ENCODE measurements at places on chromosomes 6 and 20.

- DNase-seq, result no peak
Observed at GRCh38 chr20:47782920-47783552, 2.2 kb downstream of the SULF2 start.

GRCh38 chr20:38645980-38646858 lies 44.6 kb downstream of the ARHGAP40 start:
- peak; percentile 76 for DNase-seq

DNA sequence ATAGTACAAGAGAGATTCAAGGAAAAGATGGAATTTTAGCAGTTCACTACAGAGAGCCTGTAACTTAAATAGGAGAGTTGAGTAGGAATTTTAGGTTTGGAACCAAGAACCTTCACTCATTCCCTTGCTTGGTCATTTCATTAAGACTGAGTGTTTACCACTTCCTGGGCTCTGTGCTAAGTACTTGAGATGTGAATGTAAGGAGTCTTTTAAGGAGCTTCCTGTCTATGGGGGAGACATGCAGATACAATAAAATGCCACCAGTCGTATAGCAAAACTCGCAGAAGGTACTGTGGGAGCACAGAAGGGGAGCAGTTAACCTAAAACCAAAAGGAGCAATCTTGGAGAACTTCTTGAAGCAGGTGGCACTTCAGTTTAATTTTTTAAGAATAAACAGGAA lies 204.2 kb downstream of the SLC24A3 start:
- no peak for DNase-seq

- DNase-seq, result peak; percentile 14
Observed at GRCh38 chr6:113306552-113307145, 550.5 kb upstream of the MARCKS start.

- DNase-seq, result no peak
Observed at GRCh38 chr6:82217018-82217586, 30.4 kb downstream of the IBTK start.

GRCh38 chr6:160027931-160028330 lies 59.0 kb downstream of the IGF2R start:
- DNase-seq, result no peak

- DNase-seq, result no peak
Observed at GRCh38 chr20:43529457-43530153, 22.1 kb downstream of the L3MBTL1 start.

DNA sequence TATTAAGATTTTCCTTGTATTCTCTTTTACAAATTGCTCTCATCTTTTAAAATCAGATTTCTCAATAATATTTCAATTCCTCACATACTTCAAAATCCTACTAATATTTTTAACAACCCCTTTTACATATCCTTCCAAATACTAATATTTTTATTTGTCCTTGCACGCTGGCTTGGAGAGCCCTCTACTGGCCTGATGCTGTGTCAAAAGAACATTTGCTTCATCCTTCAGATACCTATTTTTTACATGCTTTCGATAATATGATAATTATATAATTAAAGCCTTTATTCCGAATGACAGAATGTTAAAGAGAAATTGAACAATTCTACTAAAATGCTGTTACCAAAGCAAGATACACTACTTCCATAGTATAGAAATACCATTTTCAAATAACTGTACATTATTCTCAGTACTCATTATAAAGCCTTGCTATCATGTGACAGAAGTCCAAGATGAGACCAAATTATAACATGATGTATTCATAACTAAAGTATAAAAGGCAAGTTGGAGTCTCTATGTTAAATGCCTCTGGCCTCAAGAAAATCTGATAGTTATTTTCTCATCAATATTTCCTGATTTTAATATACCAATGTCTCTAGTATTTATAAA lies 39.0 kb upstream of the PLN start:
- DNase-seq, result no peak

DNA sequence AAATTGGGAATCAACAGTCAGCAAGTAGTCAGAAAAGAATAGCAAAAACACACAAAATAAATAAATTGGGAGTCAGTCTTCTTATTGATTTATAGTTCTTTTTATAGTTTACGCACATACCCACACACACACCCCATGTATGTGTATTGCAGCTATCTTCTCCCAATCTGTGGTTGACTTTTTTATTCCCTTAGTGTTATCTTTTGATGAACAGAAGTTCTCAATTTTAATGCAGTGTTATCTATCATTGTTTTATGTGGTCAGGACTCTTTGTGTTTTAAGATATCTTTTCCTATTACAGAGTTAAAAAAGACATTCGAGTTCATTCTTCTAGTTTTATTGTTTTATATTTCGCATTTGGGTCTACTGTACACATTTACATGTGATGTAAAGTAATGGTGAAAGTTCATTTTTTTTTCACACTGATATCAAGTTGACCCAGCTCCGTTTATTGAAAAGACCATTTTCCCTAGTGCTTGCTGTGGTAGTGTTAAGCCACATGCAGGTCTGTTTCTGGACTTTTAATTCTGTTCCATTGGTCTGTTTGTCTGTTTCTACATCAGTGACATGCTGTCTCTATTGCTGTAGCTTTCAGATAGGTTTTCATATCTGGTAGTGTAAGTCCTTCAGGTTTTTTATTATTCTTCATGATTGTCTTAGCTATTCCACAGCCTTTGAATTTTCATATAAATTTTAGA lies 78.4 kb downstream of the ZFAND3 start:
- no peak for DNase-seq

DNA sequence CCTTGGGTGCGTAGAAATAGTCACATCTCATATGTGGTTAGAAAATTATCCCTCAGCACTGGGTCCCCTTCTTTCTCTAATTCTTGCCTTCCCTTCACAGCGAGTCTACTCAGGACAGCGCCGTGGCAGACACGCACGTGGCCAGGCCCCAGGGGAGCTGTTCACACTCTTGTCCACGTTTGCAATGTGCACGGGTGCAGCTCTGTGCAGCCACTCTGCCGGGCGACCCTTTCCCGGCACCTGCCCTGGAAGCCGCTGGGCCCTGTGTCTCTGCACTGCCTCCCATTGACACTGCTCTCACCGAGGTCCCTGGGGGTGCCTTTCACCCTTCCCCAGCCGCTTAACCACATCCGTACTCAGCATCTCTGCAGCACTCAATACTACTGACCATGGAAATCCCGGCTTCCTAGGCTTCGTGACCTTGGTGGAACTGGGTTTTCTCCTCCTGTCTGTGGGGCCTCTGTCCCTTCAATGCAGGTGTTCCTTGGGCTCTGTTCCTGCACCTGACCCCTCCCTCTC lies 104.9 kb downstream of the DACT2 start:
- DNase-seq, result no peak

DNA sequence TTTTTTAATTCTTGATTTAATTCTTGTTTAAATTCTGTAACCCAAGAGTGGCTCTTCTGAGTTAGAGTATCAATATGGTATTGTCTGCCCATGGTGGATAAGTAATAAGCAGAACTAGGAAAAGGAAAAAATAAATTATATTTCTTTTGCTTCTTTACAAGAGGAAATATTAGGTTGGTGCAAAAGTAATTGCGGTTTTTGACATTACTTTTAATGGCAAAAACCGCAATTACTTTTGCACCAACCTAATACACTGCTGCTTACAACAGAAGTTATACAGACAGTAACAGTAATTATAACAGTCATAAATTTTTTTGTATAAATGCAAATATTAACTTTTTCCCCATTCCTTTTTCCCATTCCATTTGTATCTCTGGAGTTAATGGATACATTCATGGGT lies 65.6 kb downstream of the HS3ST5 start:
- no peak for DNase-seq

GRCh38 chr20:48716086-48716485 lies 111.7 kb downstream of the PREX1 start:
- DNase-seq, result peak; percentile 66

- DNase-seq, result no peak
Observed at GRCh38 chr20:3901028-3901705, 12.0 kb downstream of the PANK2 start.

- no peak for DNase-seq
Observed at GRCh38 chr6:88702956-88703556, 260.4 kb downstream of the RNGTT start.

DNA sequence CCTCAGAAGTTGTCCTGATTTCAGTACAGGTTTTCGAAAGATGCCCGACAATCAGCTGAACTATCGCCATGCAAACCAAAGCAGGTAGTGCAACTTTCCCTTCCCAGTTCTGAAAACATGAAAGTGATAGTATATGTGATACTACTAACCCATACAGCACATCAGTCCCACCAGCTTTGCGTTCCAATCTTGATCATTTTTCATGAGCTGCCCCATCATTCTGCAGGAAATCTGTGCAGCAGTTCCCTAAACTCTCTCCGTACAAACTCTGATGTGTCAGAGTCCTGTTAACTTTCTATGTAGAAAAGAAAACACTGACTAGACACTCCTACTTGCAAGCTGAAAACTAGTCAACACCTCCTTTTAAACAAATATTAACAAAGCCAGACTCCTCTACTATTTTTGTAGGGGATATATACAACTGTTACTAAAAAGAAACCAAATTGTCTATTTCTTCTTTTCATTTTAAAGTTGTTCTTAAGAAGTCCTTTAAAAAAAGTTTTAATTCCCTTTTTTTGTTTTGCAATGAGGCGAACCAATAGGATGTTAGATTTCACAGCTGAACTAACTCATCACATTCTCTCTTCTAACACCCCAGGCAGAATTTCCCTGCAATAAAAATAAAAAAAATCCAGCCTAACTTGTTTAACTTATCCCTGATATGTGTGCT lies 99.6 kb upstream of the DST start:
- DNase-seq, result no peak

DNA sequence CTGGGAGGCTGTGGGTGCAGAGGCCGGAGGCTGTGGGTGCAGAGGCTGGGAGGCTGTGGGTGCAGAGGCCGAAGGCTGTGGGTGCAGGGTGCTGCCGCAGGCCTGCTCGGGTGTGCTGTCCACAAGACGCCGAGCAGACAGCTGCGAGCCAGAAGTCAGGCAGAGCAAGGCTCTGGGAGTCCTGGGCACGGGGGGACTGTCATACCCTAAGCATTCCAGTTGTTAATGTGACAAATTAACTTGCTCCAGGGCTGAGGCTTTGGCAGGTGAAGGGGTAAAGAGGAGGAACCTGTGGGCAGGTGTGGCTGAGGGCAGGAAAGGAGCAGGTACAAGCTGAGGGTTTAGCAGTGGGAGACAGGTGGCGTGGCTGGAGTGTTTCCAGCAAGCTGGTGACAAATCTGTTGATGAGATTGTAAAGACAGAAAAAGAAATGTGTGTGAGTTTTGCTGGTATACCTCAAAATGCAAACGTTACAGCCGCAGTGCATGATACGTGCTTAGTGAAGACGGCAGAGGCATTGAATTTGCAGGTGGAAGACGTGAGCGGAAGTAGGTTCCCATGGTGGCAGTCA lies 14.2 kb upstream of the ADRM1 start:
- no peak for DNase-seq

- DNase-seq, result no peak
Observed at GRCh38 chr6:12601881-12602280, 114.7 kb upstream of the PHACTR1 start.

- no peak for DNase-seq
Observed at GRCh38 chr6:106161311-106161874, 75.3 kb downstream of the PRDM1 start.

DNA sequence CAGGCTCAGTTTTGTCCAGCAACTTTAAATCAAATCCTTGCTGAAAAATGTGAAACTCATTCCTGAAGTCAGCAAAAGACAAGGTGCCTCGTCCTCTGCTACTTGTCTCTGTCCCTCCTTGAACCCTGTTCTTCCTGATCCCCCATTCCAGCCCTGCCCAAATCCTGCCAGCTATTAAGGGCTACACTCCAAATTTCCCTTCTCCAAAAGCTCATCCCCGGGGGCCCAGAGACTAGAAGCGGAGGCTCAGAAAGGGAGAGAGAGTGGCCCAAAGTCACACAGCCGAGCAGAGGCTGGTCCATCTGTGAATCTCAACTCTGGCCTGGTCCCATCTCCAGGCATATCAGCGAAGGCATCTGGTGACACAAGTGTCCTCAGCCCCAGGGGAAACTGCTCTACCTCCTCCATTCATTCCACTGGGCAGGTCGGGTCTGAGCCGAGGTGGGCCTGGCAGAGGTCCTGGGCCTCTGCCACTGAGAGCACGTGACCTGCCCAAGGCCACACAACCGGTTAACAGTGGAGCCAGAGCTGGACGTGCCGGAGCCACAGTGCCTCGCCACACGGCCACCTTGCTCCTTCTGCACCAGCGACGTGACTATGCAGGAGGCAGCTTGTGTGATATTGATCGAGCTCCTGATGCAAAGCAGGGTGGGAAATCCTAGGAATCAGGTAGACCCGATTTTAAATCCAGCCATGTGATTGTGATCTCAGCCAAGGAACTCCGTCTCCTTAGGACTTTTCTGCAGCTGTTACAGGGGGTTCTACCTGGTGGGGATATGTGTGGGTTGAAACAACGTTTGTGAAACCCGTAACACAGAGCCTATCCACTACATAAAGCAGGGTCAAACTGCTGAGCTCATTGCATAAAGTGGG lies 28.6 kb downstream of the NOL4L start:
- no peak for DNase-seq

DNA sequence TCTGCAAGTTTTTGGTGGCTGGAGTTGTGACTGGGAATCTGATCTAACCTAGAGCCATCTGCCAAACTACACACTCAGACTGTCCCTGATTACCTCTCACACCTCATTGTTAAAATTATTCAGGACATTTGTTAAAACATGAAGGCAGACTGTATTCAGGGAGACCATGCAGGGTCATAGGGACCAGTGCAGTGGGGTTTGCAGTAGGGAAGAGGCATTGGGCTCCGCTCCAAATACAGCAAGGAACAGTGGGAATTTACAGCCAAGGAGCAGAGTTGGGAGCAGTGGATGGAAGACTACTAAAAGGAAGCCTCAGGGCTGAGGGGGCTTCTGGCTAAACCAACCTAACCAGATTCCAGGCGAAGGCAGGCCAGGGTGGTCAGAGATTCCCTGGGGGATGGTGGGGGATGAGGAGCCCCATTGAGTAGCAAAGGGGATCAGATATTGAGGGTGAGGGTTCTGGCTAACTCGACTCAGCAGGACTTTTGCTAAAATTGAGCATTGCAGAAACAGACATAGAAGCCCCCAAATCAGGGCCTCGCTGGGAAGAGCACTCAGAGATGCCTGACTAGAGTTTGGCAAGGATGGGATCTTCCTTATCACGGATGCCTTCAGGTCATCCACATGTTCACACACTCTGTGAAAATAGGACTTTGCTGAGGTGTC lies 172.0 kb downstream of the ZDHHC14 start:
- DNase-seq, result no peak
